ENCODE measurements at places on chromosomes 3 and 15.
A peak's percentile ranks its signal among the peaks of the same experiment; 100 is the strongest.

GRCh38 chr15:47326410-47327333 lies 390.6 kb upstream of the SEMA6D start:
- no peak for DNase-seq

GRCh38 chr3:161148832-161149475 lies 43.8 kb upstream of the B3GALNT1 start:
- DNase-seq, result no peak

GRCh38 chr3:50370594-50370993 lies 11.3 kb upstream of the TMEM115 start:
- no peak for DNase-seq

DNA sequence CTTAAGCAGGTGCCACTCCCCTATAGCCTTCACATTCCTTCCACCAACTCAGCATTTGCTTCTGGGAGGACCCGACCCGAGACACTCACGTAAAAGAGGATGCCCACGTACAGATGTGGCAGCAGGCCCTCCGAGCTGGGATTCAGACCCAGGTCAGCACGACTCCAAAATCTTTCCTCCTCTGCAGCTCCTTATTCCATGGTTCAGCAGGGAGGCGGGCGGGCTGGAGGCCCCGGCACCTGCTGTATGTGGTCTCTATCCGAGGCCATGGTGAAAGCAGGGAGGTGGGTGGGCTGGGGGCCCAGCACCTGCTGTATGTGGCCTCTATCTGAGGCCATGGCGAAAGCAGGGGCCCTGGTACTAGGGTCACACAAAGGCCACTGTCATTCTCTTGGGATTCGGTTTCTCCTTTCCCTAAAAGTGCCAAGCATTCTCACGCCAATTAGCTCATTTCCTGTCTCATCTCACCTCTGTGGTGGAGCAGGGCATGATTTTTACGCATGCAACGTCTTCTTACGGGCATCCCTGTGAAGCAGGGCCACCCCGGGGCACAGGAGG lies 5.9 kb upstream of the MUC4 start:
- no peak for DNase-seq

DNA sequence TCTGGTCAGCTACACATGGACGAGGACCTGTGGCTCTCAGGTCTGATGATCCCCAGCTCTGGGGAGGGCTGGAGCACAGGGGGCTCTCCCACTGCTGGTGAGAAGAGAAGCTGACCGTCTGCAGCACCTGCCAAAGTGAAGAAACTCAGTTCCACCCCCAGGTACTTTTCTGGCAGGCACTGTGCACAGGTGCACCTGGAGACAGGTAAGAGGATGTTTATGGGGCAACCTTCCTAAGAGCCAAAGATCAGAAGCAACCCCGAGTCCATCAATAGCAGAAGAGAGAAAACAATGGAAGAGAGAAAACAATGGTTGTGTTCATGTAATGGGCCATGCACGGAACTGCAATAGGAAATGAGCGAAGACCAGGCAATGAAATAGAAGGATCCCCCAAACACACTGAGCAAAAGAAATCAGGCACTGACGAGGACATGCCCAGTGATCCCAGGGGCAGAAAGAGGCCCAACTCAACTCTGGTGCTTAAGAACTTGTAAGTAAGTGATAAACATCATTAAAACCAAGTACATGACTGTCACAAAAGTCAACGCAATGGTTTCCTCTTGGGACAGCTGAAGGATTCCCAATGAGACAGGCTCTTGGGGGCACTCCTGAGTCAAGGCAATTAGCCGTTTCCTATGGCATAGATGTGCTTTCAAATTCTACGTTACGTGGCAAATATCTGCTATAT lies 95.0 kb upstream of the ALDH1A3 start:
- DNase-seq, result no peak

GRCh38 chr3:16600780-16601536 lies 4.3 kb downstream of the DAZL start:
- peak; percentile 57 for DNase-seq

GRCh38 chr15:68818769-68819494 lies 1.8 kb downstream of the ANP32A start:
- no peak for DNase-seq

DNA sequence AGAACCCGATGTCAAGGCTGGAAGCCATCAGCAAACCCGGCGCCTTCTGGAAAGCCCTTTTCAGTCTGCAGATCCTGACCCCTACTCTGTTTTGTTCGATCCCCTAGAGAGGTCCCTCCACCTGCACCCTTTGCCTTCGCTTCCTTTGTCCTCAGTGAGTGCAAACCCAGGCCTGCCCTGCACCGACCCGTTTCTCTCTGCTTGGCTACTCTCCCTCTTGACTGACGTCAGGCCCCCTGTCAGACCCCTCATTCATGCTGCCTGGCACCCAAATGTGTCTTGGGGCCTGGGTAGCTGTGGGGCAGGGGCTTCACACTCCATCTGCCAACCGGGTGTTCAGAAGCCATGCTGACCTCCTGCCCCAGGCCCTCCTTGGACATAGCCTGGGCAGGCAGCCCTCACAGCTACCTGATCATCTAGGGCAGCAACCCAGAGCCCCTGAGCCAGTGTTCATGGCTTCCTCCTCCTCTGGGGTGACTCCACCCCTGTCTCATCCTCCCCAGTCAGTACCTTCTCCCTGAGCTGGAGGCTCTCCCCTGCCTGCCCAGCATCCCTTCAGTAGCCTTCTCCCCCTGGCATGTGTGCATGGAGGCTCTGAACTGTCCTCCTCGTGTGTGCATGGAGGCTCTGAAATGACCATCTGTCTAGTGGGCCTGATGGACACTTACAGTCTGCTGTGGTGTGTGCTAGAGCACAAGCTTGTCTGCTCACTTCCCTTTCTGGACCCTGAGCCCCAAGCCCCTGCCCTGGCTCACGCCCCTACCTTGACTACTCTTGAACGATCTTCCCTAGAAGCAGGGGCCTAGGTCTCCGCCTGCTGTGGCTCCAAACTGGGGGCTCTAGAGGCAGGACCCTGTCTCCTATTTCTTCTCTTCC lies 69.4 kb downstream of the EXOG start:
- DNase-seq, result no peak

- no peak for DNase-seq
Observed at GRCh38 chr15:70362886-70363285, 265.2 kb upstream of the TLE3 start.

GRCh38 chr3:77147836-77148578 lies 108.1 kb downstream of the ROBO2 start:
- DNase-seq, result peak; percentile 4

GRCh38 chr3:71130471-71131374 lies 452.8 kb downstream of the FOXP1 start:
- DNase-seq, result no peak

DNA sequence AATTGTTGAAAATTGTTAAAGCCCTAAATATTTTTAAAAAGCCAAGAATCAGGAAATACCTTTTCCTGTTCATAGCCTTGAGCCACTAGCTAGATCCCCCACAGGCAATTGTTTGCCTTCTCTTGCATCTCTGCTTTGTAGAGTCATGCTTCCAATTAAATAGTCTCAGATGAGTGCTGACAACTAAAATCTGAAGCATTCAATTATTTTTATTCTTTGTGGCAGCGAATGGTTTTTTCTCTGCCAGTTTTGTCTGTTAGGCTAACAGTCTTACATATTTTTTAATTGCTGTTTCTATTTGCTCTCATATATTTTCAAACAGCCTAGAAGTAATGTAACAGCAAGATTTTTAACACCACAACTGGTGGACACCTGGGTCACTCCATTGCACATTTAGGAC lies 277.1 kb upstream of the GBE1 start:
- DNase-seq, result no peak

GRCh38 chr15:70907784-70908471 lies 15.3 kb downstream of the LRRC49 start:
- no peak for DNase-seq

DNA sequence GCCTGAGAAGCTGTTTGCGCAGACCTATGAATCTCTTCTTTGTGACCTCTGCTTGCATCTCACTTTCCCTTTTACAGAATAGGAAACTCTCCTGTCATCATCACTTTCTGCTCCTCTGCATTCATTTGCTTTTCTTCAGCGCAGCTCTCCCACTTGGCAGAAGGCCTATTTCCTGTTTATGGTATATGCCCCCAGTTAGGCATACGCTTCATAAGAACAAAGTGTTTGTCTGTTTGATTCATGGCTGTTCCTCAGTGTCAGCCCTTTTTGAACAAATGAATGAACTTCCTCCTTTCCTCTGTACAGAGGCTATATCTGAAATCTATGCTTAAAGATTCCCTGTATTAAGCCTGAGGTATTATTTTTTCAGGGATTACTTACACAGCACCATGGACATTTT lies 1216.9 kb upstream of the GBE1 start:
- no peak for DNase-seq

- no peak for DNase-seq
Observed at GRCh38 chr3:113590983-113591382, 58.6 kb downstream of the SIDT1 start.

DNA sequence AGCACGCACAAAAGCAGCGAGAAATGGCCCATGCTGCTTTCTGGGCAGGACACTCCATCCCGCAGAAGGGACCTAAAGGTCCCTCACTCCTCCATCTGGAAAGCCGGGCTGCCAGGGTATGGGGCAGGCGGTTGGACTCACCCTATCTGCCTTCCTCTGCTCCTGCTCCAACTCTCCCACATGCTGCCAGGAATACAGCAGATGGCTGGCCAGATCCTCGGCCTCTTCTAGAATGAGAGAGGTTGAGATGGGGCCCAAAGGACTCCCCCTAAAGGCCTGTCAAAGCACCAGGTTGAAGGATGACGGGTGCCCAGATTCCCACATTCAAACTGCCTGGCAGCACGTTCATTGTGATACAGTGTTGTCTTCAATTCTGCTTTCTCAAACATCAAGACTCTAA lies 85.1 kb upstream of the C2CD4B start:
- DNase-seq, result no peak

DNA sequence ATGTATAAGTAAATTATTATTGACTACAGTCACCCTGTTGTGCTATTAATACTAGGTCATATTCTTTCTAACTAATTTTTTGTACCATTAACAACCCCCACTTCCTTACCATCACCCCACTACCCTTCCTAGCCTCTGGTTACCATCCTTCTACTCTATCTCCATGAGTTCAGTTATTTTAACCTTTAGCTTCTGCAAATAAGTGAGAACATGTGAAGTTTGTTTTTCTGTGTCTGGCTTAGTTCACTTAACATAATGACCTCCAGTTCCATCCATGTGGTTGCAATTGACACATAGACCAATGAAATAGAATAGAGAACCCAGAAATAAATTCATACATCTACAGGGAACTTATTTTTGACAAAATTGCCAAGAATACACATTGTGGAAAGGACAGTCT lies 55.4 kb upstream of the CHRNB4 start:
- DNase-seq, result no peak

GRCh38 chr3:112115806-112116383 lies 17.2 kb downstream of the GCSAM start:
- DNase-seq, result no peak

- DNase-seq, result no peak
Observed at GRCh38 chr3:193754719-193755118, 161.7 kb downstream of the OPA1 start.

- no peak for DNase-seq
Observed at GRCh38 chr3:150444371-150444770, 36.3 kb downstream of the TSC22D2 start.

DNA sequence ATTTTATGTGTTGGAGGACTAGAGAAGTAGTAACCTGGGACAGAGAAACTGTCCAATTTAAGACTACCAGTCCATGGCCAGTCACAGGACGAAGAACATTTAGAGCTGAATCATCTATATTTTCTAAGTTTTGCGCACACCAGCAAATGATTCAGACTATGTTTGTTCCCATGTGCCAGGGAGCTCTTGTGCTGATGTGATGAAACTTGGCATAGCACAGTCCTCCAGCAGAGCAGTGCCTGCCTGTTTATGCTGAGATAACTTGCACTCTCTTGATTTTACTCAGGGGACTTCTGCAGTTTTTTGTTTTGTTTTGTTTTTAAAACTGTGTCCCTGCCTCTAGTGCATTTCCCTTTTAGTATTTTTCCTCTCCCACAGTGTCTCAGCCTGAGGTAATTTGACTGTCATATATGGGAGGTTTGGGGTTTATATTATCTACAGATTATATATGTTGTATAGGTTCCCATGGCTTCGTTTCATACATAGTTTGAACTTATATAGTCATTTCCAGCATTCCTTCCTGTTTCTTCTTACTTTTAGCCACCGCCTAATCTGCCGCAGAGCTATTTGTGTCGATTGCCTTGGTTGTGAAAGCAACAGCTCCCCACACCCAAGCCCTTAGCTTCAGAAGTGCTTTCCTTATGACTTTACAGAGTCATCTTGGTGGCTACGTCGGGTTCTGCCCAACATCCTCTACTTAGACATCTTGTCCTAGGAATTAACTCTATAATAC lies 45.5 kb downstream of the PPM1L start:
- DNase-seq, result no peak

- DNase-seq, result no peak
Observed at GRCh38 chr15:96011136-96011535, 319.4 kb upstream of the NR2F2 start.

DNA sequence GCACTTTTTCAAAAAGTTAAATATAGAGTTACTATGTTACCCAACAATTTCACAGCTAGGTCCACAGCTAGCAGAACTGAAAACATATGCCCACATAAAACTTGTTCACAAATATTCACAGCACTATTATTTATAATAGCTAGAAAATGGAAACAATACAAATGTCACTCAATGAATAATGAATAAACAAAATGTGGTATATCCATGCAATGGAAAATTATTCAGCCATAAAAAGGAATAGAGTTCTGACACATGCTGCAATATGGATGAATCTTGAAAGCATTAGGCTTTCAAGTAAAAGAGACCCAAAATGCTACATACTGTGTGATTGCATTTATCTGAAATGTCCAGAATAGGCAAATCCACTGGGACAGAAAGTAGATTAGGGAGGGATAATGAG lies 111.9 kb downstream of the MECOM start:
- no peak for DNase-seq

DNA sequence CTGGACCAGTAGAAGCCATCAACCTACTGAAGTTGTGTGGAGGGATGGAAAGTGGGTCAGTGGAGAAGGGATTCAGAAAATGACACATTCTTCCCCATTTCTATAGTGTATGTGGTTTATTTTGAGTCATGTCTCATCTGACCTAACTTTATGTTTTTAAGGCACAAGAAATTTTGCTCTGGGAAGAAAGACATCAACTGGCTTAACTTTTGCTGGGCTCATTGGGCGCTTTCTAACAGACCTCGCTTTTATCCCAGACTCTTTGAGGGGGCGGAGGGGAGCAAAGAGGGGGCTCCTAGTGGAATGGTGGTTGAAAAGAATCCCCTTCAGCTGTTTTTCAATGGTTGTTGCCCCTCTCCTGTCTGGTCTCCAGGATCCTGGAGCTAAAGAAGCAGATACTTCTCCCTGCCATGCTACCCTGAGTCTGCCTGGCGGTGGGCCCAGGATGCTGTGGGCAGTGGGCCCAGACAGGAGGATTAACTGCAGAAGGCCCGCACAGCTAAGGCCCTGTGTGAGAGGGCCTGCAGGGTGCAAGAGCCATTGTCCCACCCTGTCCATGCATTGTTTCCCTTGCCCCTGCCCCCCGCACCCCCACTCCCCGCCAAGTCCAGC lies 14.5 kb downstream of the CSRNP1 start:
- no peak for DNase-seq

GRCh38 chr15:54803987-54804386 lies 392.8 kb downstream of the RSL24D1 start:
- no peak for DNase-seq

GRCh38 chr15:27665002-27665401 lies 434.1 kb downstream of the OCA2 start:
- no peak for DNase-seq

GRCh38 chr3:100175637-100176280 lies 61.5 kb upstream of the FILIP1L start:
- DNase-seq, result no peak

Measured in pulmonary artery endothelial cell (primary cell).